RPMI7951 (cell line): ENCODE measurements at places on chromosomes 5 and 9.

GRCh38 chr9:95777136-95777535 lies 98.4 kb upstream of the ERCC6L2 start:
- DNase-seq = peak; percentile 9

GRCh38 chr5:158769079-158769478 lies 330.6 kb downstream of the EBF1 start:
- no peak for DNase-seq

DNA sequence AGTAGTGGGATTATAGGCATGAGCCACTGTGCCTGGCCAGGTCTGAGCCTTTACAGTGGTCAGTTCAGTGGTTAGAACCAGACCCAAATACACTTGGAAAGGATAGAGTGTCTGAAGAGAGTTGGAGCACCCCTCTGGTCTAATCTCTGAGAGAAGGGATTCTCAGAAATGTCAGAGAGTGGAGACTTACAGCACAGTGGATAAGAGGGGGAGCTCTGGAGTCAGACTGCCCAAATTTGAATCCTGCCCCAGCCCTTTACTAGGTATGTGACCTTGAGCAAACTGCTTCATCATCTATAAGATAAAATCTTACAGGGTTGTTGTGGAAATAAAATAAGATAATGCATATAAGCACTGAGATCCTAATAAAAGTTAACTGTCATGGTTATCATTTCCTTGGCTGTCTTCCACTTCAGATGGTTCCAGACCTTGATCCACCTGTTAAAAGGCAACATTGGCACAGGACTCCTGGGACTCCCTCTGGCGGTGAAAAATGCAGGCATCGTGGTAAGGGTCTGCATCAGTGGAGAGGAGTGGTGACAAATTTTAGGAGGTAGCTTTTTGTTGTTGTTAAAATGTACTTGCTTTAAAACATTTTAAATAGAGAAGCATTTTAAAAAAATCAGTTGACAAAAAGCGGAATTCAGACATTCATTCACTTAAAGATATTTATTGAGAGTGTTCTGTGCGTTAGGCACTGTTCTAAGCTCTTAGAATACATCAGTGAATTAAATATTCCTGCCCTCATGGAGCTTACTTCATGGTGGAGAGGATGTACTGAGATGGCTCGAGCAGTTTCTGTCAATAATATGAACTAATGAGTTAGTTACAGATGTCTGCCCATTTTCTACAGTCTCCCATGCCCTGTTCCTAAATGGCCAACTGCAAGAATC lies 16.0 kb downstream of the SLC36A1 start:
- no peak for DNase-seq

DNA sequence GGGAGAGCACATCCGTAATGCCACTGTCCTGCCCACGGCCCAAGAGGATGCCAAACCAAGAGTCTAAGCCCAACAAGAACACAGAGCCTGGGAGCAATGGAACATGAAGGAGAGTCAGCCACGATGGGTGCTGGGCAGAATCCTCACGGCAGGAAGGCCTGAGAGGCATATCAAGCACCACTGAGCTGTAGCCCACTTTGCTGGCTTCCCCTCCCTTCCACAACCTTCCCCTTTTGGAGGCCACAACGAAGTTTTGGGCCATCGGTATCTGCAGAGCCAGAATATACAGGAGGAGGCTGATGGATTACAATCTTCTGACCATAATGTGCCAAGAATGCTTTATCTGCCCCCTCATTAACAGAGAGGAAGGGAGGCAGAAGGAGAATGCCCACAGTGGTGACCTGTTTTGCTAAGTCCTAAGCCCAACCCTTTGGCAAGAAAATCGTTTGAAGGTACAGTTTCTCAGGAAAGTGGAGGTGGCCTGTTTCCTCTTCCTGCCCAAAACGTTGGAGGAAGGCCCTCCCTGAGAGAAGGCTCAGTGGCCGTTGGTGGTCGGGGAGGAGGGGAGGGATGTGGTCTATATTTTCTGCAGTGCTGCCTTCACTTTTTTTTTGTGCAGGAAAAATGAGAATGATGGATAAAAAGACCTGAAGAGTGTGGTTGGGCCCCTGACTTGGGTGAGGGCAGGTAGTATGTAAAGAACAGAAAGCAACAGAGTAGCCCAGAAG lies 26.2 kb downstream of the MACROH2A1 start:
- DNase-seq = no peak

- DNase-seq = no peak
Observed at GRCh38 chr9:112091810-112092209, 83.3 kb downstream of the SUSD1 start.

DNA sequence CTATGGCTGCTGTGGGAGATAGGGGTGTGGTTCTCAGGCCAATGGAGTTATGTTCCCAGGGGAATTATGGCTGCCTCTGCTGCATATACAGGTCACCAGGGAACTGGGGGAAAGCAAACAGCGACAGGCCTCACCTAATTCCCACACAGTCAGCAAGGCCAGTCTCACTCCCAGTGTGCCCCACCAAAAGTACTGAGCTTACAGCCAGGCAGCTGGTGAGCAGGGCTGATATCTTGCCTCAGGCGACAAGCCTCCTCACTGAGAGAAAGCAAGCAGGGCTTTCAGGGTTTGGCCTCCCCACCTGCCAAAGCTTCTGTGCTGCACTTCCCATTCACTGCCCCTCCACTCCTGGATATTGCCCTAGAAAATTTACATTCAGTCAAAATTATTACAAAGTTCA lies 273.8 kb upstream of the TARS1 start:
- DNase-seq = peak; percentile 42

- DNase-seq = no peak
Observed at GRCh38 chr9:131673531-131673930, 66.3 kb downstream of the RAPGEF1 start.

DNA sequence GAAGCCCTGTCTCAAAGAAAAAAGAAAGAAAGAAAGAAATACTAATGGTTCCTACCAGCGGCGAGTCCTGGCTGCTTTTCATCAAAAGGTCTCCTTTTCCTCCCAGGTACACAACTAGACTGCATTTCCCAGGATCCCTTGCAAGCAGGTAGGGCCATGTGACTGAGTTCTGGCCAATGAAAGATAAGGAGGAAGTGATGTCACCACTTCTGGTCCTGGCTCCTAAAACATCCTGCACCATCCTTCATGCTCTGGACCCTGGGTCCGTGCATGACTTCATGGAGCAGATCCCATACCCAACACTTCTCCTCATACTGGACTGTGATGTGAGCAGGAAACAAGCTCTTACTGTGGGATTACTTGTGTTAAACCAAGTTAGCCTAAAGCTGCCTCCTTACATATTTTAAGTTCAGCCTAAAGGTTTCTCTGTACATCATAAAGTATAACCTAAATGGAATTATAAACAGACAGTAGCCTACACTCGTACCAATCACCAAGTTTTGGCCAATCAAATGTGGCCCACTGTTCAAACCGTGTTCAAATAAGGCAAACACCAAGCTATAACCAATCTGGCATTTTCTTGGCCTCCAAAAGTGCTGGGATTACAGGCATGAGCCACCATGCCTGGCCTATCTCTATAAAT lies 30.2 kb upstream of the FUBP3 start:
- no peak for DNase-seq

- no peak for DNase-seq
Observed at GRCh38 chr9:94554078-94554438, 825 bp upstream of the PCAT7 start.

- no peak for DNase-seq
Observed at GRCh38 chr5:30764704-30765103, 428.8 kb upstream of the CDH6 start.

GRCh38 chr5:171308453-171309275 lies at the start of gene TLX3:
Gene TLX3 (plus strand): TSS chr5:171309248. CDS start chr5:171309366, 118 bp downstream.
- peak; percentile 90 for DNase-seq

GRCh38 chr5:73908846-73909245 lies 282.9 kb downstream of the ARHGEF28 start:
- DNase-seq = no peak

DNA sequence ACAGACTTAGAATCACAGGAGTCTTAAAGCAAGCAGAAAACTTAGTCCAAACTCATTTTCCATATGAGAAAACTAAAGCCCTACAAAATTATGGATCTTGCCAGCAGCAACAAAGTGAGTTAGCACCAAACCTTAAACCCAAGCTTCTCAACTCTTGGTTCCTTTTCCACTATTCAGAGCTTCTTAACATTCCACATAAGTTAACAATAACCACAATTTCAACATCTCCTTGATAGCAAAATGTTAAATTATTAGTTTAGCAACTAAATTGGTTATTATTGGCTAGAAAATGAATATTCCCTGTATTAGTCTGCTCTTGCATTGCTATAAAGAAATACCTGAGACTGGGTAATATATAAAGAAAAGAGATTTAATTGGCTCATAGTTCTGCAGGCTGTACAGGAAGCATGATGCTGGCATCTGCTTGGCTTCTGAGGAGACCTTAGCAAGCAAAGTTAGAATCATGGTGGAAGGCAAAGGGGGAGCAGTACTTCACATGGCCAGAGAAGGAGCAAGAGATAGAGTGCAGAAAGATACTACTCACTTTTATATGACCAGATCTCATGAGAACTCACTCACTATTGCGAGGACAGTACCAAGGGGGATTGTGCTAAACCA lies 26.2 kb upstream of the ARSB start:
- no peak for DNase-seq

- DNase-seq = peak; percentile 34
Observed at GRCh38 chr5:177553671-177554429, 513 bp downstream of the FAM193B start.

- DNase-seq = no peak
Observed at GRCh38 chr9:23538461-23539003, 287.5 kb downstream of the ELAVL2 start.

- no peak for DNase-seq
Observed at GRCh38 chr5:38417658-38418017, 138.8 kb downstream of the LIFR start.

DNA sequence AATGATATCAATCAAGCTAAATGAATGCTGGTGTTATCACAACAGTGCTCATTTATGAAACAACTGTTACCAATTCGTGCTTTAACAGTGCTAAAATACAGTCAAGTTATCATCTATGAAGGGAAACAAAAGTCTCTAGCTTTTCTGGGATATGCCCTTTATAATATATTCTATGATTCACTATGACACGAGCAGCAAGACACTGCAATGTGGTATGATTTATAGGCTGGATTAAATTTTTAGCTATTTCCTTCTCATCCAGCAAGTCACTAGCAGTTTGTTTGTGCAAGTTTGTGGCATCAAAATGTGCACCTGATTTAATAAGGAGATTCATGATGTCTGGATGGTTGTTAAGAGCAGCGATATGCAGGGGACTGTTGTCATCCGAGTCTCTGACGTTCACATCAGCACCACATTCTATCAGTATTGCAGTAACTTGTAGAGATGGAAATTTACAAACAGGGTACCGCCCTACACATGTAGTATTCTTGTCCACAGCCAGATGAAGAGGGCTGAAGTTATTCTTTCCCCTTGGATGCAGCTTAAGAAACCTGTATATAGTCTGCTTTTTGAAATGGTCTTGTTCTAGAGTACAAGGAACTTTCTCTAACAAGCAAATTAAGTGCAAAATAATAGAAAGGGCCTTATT lies 20.3 kb downstream of the FEM1C start:
- no peak for DNase-seq

GRCh38 chr5:94544031-94544650 lies 74.3 kb downstream of the KIAA0825 start:
- no peak for DNase-seq

GRCh38 chr5:10958728-10959127 lies 197.7 kb upstream of the DAP start:
- DNase-seq = no peak

DNA sequence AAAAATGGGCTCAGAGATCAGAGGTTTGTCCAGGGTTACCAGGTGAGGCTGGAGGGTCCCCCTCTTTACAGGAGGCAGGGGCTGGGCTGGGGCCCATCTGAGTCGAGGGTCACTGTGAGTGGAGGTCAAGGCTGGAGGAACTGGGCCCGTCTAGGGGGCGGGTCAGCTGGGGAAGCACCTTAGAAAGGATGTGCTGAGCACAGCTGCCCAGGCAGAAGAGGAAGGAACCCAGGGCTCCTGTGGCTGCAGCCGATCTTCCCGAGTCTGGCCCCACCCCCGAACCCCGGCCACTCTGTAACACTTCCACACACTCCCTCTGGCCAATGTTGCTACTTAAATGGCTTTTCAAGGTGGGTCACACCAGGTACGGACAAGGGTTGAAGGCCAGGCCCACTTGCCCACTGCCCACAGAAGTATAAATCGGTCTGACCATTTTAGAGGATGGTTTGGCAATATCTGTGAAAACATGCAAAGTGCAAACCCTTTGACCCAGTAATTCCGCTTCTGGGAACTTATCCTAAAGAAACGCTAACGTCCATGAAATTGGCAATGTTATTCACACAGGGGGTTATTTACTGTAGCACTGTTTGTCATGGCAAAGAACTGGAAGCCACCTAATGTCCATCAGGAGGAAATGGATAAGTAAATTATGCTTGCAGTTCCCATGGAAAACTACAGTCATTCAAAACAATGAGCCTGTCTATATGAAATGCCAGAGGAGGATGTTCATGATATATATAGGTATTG lies 30.5 kb upstream of the EEIG1 start:
- DNase-seq = no peak

DNA sequence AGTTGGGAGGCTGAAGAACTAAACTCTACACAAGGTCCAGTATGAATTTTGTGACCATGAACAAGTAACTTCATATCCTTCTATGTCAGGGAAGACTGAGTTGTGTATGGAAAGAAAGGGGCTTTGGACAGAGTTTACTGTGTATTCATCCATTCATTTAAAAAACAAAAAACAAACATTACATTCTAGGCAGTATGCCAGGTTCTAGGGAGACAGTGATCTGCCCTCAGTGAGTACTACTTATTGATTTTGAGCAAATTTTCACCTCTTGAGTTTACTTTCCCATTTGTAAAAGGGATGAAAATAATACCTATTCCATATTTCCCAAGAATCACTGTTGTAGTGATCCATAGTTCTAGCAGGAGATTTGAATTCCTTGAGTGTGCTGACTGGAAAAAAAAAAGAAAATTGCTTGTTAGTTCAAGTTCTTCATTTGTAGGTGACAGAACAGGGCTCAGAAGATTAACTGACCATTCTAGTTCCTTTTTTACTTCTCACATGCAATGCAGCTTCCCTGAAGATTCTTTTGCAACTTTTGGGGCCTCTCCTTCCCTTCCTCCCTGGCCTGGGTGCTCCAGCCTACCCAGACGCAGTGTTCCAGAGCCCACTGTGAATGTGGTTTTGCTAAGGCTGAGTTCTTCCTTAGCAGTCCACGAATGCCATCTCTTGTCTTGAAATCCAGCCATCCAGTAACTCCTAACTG lies 2.6 kb upstream of the GAPVD1 start:
- DNase-seq = no peak

DNA sequence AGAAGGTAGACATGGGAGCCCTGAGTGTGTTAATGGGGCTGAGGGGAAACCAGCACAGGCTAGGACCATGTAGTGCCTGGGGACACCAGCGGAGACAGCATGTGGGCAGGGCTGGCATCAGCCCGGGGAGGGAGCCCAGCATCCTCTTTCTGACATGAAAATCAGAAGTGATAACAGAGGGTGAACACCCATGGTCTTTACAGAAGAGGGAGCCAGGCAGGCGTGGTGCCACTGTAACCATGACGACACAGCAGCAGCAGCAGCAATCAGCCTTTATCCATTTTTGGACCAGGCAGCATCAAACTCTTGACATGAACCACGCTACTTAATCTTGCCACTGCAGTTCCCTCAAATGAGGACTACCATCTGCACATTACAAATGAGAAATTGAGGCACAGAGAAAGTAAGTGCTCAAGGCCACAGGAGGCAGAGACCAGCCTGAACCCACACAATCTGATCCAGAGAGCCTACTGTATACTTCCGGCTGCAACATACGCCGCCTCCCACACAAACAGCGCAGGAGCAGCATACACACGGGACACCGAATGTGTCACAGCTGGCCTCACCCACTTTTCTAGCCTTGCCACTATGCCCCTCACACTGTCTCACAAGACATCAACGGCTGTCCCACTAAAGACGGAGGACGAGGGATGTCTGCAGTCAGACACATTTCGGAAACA lies 23.8 kb downstream of the CAMSAP1 start:
- DNase-seq = no peak

GRCh38 chr5:146474065-146474464 lies 26.9 kb downstream of the TCERG1 start:
- no peak for DNase-seq
